ENCODE measurements at places on chromosomes 6 and 20.

- no peak for DNase-seq
Observed at GRCh38 chr6:135633573-135633972, 136.0 kb upstream of the AHI1 start.

DNA sequence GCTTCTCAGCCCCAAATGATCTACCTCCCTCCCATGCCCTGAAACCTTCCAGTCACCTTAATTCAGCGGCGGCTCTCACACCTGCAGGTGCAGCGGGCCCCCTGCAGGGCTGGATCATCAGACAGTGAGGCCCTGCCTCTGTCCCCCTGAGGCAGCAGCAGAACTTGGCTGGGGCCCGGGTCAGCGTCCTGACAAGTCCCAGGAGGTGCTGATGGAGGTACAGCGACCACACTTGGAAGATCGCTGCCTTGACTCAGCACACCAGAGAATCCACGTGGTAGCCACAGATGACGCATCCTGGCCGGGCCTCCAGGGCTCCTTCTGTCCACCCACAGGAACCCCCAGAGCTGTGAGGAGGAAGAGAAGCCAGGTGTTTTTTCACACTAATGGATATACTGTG is 116.4 kb upstream of the THBS2 start:
- no peak for DNase-seq

DNA sequence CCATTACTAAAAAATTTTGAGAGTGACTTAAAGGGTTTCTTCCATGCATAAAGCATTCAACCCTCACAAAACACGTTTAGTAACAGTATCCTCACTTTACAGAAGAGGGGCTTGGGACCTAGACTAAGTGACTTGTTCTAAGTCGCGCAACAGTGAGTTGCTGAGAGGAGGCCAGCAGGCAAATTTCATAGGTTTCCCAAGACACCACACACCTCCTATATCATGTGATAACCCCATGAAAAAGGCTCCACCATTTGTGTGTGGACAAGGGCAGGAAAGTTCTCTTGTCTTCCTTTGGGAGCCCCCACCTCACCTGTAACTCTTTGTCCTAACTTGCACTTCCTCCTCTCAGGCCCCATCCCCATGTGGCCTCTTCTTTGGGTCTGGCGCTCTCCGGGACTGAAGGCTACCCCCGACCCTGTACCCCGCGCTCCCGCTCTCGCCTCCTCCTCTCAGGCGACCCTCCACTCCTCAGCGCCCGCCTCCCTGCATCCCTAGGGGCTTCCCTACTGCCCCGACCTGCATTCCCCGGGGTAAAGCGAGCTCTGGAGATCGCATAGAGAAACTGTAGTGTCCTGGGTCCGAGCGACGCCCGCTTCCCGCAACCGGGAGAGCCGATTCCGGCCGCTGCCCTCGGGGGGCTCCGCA is 392 bp downstream of the PSMB8 start:
- no peak for DNase-seq

DNA sequence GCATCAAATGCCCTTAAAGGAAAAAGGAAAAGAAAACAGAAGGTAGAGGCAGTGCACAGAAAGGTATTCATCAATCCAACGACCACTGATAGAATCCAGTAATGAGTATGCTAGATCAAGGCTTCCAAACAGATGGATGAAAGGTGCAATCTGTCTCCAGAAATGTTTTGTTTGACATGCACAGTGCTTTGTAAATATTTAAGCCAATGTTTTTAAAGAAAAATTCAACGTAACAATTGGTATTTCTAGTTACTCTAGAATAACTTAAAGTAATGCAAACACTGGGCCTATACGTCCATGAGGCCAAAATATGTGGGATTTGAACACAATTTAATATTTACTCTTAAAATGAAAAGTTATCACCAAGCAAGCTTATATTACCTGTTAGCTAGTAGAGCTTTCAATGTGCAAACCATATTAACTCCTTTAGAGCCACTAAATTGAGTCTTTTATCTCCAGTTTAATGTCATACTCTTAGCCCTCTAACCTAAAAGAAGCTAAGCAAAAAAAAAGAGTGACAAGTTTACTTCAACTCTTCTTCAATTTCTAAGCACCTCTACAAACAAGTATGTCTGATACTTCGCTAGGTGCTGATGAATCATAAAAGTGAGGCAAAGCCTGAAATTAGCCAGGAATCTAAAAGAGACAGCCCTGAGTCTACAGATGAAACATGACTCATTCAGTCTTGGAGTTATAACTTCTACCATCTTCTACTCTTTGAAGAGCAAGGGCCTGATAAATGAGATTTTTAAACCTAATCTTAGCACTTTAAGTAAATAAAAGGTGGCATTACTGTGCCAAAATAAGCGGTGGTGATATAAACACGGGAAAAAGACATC is 169.8 kb downstream of the PTPRK start:
- no peak for DNase-seq

- no peak for DNase-seq
Observed at GRCh38 chr20:45450097-45450818, 19.3 kb upstream of the WFDC2 start.

DNA sequence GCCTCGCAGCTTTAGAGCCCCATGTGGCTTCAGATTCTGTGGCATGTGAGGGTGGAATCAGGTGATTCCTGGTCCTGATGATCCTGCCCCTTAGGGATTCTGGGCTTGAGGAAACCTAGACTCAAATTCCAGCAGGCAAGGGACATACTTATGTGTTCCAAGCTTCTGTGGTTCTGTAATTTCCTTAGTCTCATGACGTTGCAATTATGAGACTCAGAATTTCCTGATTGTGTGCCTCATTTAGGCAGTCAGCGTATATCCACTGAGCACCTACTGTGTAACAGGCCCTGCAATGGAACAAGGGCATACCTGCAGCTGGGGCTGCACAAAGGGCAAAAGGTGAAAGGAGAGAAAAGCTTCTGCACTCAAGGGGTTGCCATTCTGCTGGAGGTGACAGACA is 11.6 kb upstream of the BPIFB4 start:
- DNase-seq, result no peak

DNA sequence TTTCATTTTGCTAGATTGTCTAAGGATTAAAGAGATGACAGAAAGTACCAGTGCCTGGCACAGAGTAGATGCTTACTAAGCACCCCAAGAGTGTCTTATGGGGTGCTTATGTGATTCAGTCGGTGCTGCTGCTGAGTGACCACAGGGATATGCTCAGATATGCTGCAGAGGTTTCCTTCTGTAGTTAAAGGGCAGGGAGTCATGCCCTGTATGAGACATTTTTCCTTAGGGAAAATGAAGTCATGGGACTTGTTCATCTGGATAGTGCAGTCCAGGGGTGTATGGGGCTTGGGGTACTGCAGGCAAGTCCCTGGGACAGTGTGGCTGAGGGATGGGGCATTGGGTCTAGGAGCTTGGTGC is 25.1 kb downstream of the TOX2 start:
- no peak for DNase-seq

Data from ovary (tissue), 10 donors.